Astrocyte of the cerebellum (primary cell): ENCODE measurements at places on chromosomes 3 and 15.
A peak's percentile ranks its signal among the peaks of the same experiment; 100 is the strongest.

- DNase-seq, result no peak
Observed at GRCh38 chr15:61983081-61983480, 77.2 kb downstream of the VPS13C start.

DNA sequence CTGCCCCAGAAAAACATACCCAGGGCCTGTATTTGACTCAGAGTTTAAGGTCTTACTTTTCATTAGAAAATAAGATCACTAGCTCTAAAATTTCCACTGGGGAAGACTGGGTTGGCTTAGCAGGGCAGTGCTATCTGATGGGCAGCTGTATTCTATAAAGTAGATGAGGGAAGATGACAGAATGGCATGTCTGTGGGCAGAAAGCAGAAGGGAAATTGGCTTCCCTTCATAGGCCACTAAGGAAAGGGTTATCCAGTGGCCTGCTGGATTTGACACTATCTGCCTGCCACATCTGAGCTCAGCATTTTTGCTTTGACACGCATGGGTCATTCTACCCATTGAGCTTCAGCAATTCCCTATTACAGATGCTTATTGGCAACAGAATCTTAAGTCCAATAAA lies 461.3 kb upstream of the RASGRP1 start:
- DNase-seq, result no peak

GRCh38 chr15:32778391-32779176 lies 60.8 kb downstream of the GREM1 start:
- DNase-seq, result no peak

- DNase-seq, result no peak
Observed at GRCh38 chr3:113597596-113598354, 65.4 kb downstream of the SIDT1 start.

GRCh38 chr3:174495928-174496327 lies 363.2 kb upstream of the NAALADL2 start:
- DNase-seq, result no peak

DNA sequence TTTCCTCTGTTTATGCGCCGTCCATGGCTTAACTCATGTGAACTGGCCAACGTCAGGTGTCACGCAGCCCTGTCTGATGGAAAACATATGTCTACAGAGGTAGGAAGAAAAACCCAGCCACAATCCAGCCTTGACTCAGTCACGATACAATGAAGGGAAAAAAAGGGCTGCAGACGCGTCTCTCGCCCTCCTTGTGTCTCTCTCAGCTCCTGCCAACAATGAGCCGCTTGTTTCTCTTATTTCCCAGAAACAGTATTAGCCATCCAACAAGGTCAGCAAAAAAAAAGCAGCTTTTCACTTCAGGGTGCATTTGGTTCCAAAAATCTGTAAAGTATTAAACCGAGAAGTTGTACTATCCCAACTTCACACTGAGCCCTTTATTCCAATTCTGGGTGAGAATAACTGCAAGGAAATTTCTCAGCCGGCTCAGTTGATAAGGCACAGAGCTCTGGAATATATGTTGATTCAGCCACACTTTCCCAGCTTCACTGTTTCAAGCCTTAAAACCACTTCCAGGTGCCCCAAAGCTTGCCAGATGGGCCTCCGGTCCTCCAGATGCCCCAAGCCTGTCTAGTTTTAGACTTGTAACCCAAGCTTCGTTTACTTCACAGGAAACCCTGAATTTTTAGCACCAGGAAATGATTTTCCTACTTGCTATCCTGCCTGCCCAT lies 79.4 kb downstream of the TM4SF4 start:
- DNase-seq, result peak; percentile 98

DNA sequence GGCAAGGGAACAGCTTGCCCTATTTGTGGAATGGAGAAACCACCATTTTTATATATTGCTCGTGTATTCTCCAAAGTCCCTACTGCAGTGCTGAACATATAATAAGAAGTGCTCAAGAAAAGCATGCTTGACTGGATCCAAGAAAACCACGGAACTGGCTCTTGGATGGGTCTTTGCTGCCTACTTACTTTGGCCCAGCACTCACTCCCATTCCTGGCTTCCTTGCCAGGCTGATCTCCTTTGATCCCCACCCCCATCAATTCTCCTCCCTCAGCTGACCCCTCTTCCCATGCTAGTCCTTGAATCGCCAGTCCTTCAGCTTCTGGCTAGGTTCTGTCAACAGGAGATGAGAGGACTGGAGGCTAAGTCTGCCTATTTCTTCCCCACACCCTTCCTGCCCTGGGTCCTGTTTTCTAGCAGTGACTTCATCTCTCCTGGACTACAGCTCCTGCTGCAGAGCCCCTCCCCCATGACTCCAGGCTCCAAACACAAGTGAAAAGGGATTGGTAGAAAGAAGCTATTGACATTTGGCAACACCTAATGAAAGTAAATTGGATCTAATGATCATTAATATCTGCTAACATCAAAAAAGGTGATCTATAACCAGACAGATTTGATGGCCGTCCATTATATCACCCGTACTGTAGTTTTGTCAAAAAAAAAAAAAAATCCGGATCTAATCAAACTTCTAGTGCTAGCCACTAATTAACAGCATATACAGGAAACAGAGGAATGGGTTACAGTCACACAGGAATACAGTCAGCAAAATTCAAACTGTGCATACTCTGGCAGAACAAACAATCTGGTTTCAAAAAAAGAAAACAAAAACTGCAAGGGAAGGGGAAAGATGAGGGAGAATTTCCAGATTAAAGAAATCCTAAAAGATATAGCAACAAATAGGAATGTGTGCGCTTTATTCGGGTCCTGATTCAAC lies 7.8 kb downstream of the FAM240A start:
- no peak for DNase-seq
